ENCODE measurements at places on chromosomes 6 and 20.

DNA sequence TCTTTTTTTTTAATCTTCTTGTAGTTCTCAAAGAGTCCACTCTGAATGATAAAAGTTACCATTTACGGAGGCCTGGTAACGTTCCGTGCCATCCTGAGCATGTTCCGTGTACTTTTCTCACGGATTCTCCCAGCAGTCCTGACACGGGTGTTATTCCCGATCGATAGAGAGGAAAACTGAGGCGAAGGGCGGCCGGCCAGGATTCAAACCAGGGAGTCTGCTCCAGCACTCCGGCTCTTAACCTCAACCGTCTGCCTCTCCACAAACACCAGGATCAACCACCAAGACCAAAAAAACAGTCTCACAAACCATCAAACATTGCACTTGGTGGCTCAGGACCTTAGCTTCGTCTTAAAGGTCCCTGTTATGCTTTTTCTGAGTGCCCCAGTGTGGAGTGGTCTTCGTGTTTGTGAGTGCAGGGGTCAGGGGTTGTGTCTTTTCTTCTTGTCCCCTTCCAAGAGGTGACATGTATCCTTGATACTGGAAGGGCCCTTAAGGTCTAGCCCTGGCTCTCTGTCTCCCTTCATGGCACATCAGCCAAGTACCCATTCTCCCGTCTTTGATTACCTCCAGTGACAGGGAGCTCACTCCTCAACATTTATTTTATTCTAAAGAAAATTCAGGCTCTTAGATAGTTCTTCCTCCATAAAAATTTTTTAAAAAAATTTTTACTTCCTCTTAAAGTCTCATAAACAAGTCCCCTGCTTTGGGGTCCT, 35.1 kb downstream of the SRC start:
- DNase-seq, result no peak

DNA sequence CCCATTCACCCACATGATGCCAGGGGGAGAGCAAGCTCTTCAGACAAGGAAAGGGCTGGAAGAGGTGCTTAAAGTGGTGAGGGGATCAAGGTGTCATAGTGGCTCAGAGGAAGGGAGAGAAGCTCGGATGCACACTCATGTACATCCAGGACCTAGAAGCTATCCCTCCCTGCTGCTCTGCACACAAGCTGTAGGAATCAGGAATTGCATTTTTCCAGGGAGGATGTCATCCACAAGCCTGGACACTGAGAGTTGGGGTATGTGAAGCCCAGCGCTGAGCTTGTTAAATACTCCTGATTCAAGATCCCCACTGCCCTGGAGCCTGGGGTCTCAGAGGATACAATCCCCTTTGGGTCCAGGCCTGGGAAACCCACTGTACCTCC, 85.8 kb upstream of the CCDC167 start:
- no peak for DNase-seq

DNA sequence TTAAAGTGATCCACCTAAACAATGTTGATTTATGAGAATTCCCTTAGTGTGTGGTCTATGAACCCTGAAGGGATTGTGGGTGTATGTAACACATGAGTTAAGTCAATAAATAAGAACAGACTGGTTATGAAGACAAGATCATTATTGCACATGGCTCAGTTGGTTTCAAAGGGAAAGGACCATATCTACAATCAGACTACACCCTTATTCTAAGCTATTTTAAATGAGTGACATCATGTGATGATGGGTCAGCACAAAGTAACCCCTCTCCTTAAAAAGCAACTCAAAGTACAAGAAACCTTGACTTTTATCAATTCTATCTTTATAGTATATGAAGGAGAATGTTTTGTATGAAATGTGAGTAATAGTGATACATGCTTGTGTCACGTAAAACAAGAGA, 15.3 kb upstream of the ZSCAN23 start:
- DNase-seq, result no peak

DNA sequence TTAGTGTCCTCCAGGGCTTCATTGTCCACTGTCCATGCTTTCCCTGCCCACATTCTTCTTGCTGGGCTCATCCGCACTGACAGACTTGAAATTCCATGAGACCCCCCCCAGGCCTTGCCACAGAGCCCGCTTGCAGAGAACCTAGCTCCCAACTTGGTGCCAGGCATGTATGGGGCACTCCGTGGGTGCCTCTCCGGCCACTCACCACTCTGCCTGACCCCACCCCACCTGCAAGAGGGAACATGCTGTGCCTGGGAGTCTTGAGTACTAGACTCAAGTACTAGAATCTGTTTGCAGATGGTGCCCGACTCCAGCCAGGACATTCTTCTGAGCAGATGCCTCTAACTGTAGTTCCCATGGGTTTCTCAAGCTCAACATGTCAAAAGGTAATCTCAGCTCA, 47.9 kb downstream of the TRERF1 start:
- DNase-seq, result no peak

GRCh38 chr20:5718896-5719595, 31.2 kb upstream of the SHLD1 start:
- no peak for DNase-seq

DNA sequence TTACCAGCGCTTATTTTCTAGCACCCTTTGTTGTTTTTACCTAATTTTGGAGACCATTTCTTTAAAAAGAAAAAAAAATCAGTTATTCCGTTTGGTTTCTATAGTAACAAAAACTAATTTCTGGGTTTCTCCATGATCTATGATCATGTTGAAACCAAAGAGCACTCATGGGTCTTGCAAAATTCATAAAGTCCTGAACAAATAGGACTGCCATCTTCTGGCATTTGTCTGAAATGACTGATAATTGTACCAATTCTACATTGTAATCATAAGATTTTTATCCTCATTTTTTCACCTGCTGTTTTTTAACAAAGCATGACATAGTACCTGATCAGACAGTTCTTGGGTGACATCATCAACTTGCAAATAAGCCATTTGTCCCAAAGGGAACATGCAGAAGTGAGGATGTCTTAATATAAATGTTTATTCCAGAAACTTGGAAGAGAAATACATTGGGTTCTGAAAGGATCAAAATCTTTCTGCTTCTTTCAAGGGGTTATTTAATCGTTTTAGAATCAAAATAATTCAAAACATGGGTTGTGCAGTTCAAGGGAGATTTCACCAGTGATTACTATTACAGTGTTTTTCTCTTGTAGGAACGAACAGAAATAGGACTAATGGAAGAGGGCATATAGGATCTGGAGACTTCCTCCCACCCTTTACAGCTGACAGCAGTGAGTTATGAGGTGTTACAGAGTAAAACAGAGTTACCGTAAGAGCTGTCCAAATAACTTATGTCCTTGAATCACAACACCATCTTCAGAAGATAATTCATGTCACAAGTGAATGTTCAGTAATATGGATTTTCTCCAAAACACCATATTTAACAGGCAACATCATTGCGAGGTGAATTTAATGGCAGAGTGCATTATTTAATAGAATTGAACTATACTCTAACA, 87.1 kb upstream of the GJE1 start:
- no peak for DNase-seq

- peak; percentile 92 for DNase-seq
Measured at GRCh38 chr6:17714879-17715851, 8.4 kb upstream of the NUP153 start.

DNA sequence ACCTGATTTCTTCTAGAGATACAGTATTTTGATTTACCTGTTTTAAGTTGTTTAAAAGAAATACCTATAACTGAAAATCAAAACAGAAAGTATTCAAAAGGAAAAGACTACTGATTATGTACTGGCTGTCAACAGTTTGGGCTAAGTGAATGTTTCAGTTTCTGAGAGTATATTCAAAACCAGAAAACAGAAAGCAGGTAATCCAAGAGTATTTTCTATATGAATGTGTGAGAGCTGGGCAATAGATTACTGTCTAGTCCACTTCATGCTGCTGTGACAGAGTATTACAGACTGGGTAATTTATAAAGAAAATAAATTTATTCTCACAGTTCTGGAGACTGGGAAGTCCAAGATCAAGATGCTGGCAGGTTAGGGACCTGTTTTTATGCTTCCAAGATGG, 261.0 kb downstream of the ARHGAP18 start:
- DNase-seq, result no peak

DNA sequence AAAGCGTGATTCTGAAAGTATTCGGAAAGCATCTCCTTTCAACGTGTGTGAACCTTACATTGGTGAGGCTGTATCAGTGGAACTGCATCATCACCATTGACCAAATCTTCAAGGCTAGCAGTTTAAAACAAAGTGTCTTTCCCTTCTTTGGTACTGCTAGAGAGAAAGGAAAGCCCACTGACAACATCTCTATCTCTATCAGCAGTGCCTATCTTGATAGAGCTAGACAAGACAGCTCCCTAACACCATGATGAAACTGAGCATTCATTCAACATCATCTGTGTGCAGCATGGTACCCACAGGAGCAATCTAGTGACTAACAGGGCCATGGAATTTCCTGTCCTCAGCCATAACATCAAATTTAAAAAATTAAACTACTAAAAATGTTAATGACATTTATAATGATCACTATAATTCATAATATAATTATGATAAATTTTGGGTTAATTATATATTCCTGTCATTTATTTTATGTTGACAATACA, 31.5 kb upstream of the EDN1 start:
- DNase-seq, result no peak

- DNase-seq, result no peak
Measured at GRCh38 chr6:144134737-144135136, 15.6 kb upstream of the STX11 start.

GRCh38 chr6:7440476-7440875, 50.9 kb downstream of the RIOK1 start:
- DNase-seq, result no peak

DNA sequence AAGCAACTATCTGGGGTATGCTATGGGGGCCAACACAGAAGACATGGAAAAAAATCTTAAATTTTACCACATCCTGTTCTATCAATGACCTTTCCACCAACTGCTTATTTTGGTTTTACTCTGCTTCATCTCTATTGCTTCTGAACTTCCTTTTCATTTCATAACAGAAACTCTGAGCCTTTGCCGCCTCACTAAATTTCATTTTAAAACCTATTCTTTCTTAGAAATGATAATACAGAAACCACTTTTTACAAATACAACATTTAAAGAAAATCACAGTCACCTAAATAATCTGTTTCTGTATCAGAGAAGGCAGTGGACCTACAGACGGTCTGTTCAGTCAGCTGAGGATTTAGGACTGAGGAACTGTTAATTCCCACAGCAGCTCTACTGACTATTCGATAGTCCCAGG, 117.5 kb downstream of the KCNQ5 start:
- no peak for DNase-seq

GRCh38 chr20:62583424-62583920, 58.8 kb upstream of the SLCO4A1 start:
- DNase-seq, result no peak

GRCh38 chr6:142265476-142265875, 36.3 kb upstream of the ADGRG6 start:
- no peak for DNase-seq

DNA sequence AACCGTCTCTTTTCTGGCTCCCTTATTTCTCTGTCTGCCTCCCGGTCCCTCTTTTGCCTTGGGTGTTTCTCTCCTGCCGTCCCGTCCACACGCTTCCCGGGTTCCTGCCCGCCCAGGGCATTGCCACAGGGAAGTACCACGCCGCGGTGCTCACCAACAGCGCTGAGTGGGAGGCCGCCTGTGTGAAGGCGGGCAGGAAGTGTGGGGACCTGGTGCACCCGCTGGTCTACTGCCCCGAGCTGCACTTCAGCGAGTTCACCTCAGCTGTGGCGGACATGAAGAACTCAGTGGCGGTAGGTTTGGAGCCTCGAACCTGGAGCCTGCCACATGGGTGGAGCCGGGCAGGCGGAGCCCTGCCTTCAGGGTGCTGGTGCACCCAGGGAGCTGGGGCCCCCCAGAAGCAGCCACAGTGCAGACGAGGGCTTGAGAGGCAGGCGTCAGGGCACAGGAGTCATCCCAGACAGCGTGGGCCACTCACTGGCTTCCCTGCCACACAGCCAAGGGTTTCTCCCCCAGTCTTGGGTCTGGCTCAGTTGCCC, 21.3 kb downstream of the NPEPL1 start:
- DNase-seq, result no peak

- no peak for DNase-seq
Measured at GRCh38 chr20:10466855-10467254, 31.8 kb downstream of the SLX4IP start.

DNA sequence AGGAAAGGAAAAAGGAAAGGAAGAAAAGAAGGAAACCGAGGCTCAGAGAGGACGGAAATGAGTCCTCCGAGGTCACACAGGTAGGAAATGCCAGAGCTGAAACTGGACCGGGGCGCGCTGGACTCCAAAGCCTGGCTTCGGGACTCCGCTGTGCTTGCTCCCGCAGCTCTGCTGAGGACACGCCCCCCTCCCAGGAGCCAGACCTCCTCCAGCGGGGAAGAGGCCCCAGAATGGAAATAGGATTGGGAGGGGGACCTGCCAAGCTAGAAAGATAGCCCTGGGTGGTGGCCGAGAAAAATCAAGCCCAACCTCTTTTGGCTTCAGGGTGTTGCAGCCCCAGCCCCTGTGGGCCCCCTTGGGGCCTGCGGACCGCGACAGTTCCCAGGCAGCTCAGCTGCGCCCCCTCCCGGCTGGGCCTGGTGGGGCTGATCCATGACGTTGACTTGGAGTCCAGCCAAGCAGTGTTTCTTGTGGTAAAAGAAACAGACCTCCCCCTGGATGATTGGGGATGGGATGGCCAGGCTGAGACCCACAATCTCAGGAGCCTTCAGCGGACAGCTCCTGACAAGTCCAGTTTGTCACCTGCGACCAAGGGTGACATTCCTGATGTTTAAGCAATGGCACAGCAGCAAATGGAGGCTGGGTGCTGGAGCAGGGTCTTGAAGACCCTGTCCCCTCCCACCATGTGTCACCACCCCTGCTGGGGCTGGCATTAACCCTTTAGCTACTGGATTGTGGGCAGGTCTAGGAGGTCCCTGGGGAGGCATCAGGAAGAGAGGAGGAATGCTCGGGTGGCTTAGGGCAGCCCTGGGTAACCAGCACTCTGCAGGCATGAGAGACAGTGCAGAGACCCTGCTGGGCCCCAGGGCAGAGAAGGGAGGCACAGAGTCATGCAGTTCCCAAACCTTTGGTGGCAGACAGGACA, 55.4 kb downstream of the RIPOR3 start:
- DNase-seq, result peak; percentile 24

GRCh38 chr20:845941-846893, 12.7 kb downstream of the FAM110A start:
- DNase-seq, result no peak

DNA sequence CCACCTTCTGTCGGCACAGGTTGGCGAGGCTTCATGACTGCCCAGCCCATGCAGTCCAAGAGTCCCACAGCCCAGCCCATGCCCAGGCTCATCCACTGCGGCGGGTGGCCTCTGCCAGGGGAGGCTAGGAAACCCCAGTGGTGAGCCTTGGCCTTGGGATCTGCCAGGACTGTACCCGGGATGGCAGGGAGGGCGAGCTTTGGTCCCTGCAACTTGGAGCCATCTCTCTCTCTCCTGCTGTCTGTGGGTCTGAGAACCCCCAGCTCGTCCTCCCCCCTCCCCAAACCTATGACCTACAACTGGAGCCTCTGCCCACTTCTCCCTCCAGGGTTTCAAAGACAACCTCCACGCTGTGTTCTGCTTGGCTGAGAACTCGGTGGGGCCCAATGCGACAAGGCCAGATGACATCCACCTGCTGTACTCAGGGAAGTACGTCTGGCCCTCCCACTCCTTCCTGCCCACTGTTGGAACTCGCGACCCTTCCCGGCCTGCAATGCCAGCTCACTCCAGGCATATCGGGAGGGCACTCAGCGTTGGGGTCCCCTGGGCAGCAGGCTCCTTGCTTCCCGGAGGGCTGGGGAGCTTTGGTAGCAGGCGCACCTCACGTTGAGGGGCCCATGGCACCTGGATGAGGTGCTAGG, 19.7 kb downstream of the NPEPL1 start:
- DNase-seq, result no peak

- no peak for DNase-seq
Measured at GRCh38 chr6:137871291-137871690, 4.2 kb downstream of the TNFAIP3 start.
